Bronchial epithelial cell (primary cell): ENCODE measurements at places on chromosomes 16 and 17. TPM values are rescaled to one million over a fixed set of nuclear protein-coding genes. Genes with fewer than 3 reads are reported as not detected.

- DNase-seq = no peak
Measured at GRCh38 chr16:29232811-29233704, 173.5 kb downstream of the NPIPB11 start.

DNA sequence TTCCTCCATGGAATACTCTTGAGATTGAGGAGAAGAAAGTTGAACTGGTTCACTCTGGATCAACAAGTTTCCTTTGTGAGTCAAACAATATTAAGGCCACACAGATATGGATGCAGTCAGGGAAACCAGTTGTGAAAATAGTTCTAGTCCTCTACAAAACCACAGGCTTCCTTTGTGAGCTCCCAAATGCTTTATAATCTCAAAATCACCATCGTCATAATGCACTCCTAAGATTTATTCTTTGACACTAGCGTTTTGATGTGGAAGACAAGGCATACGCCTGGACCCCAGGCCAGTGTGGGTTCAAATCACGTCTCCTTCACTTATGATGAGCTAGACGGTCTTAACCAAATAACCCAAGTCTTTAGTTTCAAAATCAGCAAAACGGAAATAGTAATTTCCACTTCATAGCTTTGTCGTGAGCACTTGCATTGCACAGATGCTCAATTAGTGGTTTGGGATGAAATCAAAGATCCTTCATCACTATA is 142.6 kb downstream of the STX8 start:
- no peak for DNase-seq

DNA sequence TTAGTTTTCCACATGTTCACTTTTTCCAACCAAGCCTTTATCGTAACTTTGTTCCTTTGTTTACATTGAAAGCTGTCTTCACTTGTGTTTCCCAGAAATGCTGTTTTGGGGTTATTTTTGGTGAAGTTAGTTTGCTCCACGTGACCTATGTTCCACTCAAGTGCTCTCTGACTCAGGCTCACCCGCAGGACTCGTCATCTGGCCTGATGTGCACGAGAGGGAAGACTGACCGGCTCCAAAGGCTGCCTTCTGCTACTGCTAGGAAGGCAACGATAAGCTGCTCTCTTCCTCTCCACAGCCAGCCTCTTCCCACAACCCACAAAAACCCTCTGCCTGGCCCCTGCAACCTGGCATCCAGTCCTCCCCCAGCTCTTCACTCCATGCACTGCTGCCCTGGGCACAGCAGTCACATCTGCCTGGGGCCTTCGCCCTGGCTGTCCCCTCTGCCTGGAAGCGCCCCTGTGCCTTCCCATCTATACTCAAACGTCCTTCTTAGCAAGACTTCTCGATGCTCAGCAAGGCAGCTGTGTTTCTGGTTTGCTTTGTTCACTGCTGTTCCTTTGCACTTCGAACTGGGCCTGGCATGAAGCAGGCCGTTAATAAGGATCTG is 28.0 kb downstream of the ZCCHC14 start:
- DNase-seq = peak; percentile 66

DNA sequence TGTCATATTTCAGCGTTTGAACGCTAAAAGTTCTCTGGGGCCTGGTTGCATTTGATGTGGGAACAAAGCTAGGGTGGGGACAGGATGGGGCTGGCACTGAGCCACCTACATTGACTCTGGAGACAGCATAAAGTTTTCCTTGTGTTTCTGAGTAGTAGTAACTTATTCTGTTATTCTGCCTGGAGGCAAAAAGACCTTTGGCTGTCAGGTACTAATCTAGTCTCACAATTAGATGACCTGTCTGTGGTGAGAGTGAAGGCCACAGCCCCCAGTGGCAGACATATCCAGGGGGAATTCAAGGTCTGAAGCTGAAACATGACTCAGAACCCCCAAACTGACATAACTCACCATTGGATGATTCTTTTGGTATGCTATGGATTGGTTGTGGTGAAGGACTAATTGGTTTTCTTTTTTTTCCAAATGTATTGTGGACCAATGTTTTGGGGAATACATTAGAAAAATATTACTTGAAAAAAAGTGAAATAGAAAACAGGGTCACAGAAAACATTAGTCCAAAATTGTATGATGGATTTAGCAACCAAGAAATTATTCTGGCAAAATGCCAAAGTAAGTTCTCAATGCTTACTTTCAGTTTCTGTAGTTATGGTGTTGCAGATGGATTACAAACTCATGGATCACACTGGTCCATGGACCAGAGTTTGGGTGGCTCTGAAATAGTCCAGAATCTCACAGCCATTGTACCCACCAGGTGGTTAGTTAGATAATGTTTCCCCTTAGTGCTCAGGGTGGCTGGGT is 10.5 kb upstream of the SALL1 start:
- no peak for DNase-seq

DNA sequence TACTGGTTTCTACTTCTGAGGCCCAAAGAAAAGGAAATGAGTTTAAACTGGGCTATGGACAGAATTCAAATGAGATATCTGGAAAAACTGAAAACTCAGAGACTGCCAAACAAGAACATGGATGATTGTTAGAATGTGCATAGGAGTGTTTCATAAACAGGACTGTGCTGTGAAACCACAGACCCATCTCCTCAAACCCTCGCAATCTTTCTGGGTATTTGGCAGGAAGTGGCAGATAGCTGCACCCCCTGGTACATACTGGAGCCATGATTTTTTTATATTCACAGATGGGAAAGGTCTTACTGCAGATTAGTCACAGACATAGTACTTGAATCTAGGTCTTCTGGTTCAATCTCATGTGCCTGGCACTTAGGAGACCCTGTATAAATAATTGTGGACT is 145.0 kb downstream of the CCDC182 start:
- no peak for DNase-seq

- DNase-seq = no peak
Measured at GRCh38 chr16:9658586-9658985, 523.6 kb downstream of the GRIN2A start.

DNA sequence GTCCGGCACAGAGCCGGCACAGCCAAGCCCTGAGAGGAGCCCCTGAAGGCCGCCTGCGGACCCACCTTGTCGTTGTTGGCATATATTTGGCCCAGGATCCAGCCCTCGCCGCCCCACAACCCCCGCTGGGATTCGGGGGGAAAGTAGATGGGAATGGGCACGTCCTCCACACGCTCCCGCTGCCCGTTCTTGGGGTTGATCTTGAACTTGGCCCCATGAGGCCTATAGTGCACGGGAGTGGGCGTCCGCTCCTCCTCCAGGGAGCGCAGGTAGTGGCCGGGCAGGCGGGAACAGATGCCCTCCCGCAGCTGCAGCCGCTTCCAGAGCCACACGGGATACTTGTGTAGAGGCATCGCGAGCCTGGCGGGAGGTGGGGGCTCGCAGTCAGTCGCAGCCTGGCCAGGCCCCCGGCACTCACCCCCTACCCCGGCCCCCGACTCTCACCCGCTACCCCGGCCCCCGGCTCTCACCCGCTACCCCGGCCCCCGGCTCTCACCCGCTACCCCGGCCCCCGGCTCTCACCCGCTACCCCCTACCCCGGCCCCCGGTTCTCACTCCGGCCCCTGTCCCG is 387 bp downstream of the MRPL28 start:
- no peak for DNase-seq

GRCh38 chr17:75271233-75271954 is 363 bp upstream of the MIF4GD start:
- DNase-seq = peak; percentile 29

DNA sequence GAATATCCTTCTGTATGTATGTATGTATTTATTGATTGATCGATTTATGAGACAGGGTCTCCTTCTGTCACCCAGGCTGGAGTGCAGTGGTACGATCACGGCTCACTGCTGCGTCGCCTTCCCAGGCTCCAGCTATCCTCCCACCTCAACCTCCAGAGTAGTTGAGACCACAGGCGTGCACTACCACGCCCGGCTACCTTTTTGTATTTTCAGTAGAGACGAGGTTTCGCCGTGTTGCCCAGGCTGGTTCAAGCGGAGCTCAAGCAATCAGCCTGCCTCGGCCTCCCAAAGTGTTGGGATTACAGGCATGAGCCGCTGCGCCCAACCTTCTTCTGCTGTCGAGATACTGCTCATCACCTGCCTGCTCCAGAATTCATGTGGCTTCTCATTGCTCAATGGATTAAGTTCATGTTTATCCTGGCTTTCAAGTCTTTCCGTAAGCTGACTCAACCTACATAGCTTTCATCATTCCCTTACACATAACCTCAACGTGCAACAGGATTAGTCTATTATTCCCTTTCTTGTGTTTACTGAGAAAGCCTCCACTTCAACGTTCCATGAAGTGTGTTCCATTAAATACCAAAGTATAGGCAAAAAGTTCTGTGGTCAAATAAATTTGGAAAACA is 13.6 kb downstream of the TAC4 start:
- DNase-seq = peak; percentile 91

DNA sequence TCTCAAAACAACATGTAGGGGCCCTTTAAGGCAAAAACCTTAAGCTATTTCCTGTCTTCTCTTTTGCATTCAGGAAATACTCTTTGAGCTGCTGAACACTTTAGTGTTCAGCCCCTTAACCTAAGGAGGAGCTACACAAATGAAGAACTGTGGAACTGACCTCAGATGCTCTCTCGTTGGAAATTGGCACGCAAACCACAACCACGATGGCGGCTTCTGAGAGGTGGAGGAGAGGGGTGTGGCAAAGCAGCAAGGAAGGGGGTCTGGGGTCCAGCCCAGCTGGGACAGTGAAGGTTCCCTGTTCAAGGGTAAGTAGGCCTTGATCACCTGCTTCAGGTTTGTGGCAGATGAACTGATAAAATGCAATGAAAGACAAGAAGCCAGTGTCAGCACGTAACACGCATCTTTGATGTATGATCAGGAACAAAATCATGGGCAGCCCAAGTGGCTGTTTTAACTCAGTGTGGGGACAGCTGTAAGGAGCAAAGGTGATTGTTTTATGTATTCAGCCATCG is 291.6 kb upstream of the TNRC6C start:
- no peak for DNase-seq

- DNase-seq = no peak
Measured at GRCh38 chr17:29711588-29712385, 89.1 kb upstream of the CORO6 start.

DNA sequence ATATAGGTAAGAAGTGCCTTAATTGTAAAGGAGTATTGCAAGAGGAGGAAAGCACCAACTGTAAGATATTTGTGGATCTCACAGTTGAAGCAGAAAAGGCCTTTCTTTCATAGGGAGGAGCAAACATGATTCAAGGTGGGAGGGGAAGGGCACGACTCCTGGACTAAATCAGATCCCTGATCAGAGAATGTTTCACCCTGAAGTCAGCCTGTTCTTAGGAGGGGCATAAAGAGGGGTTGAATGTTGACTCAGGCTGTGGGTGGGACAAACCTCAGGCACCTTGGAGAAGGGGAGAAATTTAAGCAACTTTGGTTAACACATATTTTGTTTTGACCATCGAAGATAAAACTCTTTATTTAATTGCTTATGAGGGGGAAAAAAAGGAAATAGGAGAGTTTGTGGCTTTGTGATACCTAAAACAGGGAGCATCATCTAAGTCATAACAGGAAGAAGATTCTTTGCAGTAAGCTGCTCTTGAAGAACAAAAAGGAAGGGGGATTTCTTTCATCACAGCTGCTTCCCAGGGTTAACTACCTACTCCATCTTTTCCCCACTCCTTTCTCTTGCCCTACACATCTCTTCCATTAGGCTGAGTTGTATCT is 158.6 kb upstream of the ZNF267 start:
- DNase-seq = peak; percentile 59

DNA sequence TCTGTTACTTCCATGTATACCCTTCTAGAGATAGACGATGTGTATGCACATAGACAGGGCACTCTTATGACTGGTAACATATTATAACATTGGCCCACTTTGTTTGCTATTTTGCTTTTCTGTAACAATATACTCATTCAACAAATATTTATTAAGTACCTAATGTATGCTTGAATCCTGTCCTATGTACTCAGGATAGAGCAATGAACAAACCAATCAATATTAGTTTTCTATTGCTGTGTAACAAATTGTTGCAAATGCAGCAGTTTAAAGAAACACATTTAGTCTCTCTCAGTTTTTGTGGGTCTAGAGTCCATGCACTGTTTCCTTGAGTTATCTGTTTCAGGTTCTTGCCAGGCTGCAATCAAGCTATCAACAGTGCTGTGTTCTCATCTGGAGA is 29.7 kb upstream of the TENT4B start:
- no peak for DNase-seq

- DNase-seq = no peak
Measured at GRCh38 chr17:33492731-33493265, 199.7 kb upstream of the ASIC2 start.

DLG4 gene
- 1.8 and 1.9 TPM in 2 replicates for total RNA-seq

CMTM4 gene
- 73.0 and 83.2 TPM in 2 replicates for total RNA-seq

ABCA10 gene
- 0.79 and 1.3 TPM in 2 replicates for total RNA-seq

KCNH4 gene
- total RNA-seq = not detected in 2 replicates
